ENCODE measurements at places on chromosomes 11 and 22.

DNA sequence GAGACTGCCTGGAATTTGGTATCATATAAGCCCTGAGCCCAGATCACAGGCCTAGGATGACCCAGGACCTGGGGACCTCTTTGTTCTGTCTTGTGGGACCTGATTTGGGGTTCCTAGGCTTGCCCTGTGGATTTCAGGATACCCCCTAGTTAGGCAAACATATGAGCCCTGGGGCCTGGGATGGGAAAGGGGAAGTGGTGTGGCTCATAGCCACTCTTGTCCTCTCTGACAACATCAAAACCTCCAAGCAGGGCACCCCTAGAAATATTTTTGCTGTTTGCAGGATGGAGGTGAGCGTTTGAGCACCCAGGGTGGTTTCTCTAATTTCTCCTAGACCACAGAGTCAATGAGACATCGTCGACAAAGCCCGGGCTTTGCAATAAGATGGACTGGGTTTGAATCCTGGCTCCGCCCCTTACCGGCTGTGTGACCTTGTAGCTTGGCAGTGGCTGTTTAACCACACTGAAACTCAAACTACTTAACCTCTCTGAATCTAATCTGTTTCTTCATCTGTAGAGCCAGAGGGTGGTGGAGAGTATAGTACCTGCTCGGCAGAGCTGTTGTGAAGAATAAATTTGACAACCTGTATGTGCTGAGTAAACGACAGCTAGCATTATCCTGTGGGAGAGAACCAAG is 5.3 kb upstream of the LRRC10B start:
- no peak for DNase-seq

DNA sequence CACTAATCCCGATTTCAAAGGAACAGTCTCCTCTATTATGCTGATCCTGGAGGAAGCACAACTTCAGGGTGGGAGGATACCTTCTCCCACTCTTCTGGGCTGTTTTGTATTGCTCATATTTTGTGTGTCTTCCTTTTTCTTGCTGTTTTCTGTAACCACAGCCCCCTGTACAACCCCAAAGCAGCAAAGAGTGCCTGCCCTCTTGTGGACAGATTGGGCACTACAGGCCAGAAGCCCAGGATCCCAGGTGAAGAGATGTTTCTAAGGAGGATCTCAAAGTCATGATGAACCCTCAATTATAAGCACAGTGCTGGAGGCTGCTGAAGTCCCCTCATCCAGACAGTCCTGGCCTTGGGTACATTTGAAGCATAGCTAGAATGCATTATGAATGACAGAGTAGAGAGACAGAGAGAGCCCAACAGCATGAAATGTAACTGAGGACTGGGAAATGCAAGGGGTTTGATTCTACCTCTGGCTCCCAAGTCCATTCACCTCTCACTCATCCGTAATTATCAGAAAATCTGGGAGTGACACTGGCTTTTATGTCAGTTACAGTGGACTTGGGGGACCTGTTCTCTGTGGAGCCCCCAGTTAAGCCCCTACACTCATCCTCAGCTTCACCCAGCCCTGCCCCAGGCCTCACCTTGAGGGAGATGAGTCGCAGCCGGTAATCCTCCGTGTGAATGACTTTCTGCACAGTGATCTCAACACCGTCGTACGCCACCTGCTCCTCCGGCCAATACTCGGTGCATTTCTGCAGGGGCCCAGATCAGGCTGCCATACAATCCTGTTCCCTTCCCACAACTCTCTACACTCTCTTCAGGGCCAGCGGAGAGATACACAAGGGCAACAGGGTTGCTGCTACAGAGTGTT is 6.2 kb upstream of the IGSF22 start:
- DNase-seq, result peak; percentile 82

DNA sequence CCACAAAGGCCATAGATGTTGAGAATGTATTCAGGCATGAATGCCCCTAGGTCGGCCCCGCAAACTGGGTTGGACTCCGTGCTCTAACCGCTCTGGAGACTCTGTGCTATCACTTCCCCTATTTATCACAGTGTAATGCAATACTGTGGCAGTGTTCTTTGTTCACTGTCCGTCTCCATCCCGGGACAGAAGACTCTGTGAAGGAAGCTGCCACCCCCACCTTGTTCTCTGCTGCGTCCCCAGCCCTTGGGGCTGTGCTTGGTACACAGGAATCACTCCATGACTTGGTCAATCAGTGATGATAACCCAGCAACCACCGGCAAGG is 57.6 kb downstream of the TSPAN18 start:
- DNase-seq, result no peak

- no peak for DNase-seq
Observed at GRCh38 chr22:44730022-44730393, 22.4 kb upstream of the ARHGAP8 start.
